NCI-H1417 (cell line): ENCODE measurements at places on chromosomes 7 and 10.
A peak's percentile ranks its signal among the peaks of the same experiment; 100 is the strongest.

DNA sequence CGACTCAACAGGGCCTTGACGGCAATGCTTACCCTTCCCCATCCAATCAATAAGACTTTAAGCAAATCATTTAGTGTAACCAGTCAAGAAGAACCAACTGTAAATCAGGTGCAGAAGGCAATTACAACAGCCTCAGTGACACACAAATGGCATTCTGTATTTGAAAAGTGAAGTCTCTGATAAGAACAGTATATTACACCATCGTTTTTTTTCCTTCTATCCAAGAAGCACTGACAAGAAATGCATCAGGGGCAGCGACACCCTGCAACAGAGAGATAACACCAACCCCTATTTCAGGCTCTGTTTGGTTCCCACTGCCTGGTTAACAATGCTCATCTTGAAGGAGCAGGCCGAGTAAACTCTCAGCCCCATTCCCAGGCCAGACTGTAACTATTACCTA is 204.0 kb upstream of the AOAH start:
- DNase-seq: peak; percentile 20

- DNase-seq: no peak
Observed at GRCh38 chr7:92039900-92040299, 94.4 kb downstream of the CYP51A1 start.

DNA sequence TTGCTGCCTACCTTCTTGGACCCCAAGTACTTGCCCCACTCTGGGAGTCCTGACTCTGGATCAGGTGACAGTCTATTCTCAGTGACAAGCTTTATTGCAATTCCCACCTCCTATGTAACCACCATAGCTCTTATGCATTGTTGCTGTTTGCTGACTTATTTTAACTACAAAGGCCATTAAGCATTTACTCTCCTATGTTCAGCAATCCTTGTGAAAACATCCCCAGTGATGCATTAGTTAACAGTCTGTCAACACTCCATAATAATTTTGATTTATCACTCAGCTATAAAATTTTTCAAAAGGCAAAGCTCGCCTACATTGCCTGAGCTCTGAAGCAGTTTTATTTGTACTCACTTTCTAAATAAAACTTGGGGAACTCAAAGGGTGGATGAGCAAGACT is 871.8 kb upstream of the SORCS1 start:
- no peak for DNase-seq

GRCh38 chr7:131745390-131746248 is 189.2 kb upstream of the PODXL start:
- DNase-seq: no peak

DNA sequence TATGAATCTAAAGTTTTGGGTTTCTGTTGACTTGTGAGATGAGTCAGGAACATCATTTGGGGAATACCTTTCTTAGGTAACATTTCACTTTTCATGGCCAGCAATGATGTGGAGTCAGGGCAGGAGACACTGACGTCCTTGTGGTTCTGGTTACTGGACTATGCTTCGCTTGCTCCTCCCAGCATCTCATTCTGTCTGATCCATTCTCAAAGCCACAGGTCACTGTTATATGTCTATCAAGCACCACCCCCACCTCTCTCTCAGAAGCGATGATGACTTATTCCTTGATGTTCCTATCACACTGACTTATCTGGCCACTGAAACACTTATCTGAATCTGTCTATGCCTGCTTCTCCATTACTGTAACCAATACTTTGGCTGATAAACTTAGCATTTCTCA is 51.6 kb downstream of the TES start:
- DNase-seq: peak; percentile 14

DNA sequence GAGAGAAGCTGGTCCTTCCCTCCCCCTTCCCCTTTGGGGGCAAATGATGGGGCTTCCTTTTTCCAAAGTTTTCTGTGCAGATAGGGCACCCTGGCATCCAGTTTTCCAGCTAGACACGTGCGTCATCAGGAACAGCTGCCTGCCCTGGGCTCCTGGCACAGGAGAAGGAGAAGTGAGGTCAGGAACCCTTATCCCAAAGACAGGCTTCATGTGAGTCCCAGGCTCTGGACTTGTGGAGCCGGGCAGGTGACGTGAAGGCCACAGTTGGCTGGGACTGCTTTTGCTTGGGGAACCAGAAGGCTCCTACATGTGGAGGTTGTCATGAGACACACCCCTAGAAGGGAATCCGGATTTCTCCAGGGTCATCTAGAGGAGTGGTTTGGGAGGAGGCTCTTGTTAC is 66.5 kb downstream of the RBM20 start:
- no peak for DNase-seq

DNA sequence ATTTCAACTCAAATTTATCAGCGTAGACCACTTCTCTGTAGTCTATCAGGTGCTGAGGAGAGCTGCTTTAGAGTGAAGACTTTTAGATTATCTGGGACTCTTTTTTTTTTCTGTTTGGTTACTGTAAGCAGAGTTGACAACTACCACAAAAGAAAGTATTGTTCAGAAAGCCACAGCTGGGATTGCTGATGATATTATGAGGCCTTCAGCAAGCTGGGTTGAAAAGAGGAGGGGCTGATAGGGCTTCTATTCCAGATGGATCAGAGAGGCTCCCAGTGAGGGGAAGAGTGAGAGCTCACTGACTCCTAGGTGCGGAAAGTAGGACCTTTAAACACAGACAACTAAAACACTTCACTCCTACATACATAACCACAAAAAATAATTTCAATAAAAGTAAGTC is 188.5 kb upstream of the FERD3L start:
- no peak for DNase-seq

GRCh38 chr7:9407816-9408215 is 974.4 kb downstream of the NXPH1 start:
- no peak for DNase-seq

DNA sequence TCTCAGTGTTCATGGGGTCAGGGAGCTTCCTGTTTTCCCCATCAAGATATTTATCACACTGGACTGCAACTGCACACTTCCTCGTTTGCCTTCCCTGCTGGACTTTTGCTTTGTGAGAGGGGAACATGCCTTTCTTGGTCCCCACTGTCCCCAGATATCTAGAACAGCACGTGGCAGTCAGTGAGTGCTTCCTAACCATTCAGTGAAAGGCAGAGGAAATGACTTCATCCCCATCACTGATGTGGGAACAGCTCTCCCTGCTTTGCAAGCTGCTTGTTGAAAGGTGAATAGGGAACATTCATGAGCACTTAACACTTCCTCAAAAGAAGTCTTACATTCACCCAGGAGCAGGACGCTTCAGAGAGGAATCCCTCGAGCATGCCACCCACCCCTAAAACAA is 135.4 kb downstream of the MYOF start:
- DNase-seq: no peak

GRCh38 chr10:101441541-101442455 is 87.8 kb downstream of the BTRC start:
- DNase-seq: peak; percentile 52

GRCh38 chr7:109639561-109639960 is 1069.9 kb downstream of the DNAJB9 start:
- peak; percentile 29 for DNase-seq
